Activated T-cell treated with anti-CD3 and anti-CD28 coated beads for 24 hours (primary cell): ENCODE measurements at places on chromosomes 12 and 14.

DNA sequence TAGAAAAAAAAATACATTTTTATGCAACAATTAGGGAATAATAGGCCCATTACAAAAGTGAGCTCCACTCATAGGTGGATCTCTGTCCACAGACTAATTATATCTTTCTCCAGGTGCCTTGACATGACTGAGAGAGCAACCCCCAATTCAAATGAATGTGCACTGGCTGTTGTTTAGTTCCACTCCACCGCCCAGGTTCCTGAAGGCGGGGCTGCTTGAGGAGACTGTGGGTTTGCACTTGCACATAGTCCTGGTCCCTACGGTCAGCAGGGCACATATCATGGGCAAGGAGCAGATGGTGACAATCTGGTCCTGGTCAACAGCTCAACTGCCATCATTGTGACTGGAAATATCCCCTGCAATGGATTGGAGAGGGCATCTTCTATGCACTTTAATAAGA is 195.6 kb upstream of the PWP1 start:
- DNase-seq: no peak

GRCh38 chr12:76810671-76811419 is 46.9 kb downstream of the ZDHHC17 start:
- DNase-seq: no peak

GRCh38 chr12:22248121-22248520 is 86.4 kb downstream of the ST8SIA1 start:
- no peak for DNase-seq

GRCh38 chr12:52362118-52362726 is 5.1 kb downstream of the KRT85 start:
- DNase-seq: no peak

DNA sequence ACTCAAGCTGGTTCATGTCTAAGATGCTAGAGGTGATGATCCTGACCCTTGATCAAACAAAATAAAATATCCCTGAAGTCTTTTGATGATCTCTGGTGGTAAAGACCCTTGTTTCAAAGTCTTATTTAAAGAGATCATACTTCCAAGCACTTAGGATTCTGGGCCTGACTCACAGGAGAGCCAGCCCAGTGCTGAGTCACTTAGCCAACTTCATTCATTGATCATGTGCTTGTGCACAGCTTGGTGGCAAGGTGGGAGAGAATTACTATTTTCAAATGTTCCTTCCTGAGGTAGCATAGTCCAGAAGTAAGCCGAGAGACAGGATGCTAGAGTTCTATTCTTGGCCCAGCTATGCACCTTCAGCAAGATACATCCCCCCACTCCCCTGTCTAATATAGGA is 40.6 kb downstream of the SCN8A start:
- DNase-seq: no peak

DNA sequence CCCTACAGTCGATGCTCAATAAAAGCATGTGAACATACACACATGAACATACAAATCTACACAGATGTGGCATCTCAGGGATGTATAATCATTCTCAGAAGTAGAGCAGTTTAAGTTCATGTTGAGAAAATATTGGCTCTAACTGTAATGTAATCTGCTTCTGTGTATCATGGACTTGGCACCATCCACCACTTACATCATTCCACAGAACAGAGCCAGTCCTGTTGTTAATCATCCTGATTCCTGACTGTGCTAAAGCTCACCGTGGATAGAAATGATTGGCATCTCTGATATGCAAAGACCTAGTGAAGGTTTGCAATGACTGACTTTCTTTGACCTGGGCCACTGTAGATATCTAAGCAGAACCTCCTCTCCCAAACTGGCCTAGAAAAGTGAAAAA is 1141.3 kb downstream of the BCL11B start:
- DNase-seq: no peak

DNA sequence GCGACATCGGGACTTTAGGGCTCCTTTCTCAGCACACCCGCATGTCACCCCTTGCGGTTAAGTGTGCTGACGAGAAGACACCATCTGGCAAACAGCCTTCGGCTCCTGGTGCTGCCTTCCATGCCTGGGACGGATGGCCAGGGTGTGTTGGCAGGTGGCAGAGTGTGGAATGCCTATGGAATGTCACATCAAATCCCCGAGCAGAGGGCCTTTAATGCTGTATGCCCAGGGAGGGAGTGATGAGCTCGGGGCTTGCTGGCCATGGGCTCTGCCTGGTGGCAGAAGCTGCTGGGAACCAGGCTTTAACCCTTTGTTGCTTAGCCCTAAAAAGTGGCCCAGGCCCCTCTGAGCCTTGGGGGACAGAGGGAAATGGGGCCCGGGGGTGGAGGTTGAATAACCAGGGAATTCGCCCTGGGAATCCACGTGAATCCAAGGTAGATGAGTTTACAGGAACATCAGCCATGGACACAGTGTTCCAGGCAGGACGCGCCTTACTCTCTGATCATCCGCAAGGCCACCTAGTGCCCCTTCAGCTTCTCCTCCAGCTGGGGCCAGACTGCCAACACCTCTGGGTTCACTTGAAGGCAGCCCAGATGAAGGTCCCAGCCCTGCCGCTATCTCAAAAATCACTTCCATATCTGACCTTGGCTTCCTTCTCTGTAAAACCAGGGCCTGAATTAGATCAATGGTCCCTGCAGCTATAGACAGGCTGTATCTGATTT is 17.4 kb downstream of the FAM181A start:
- DNase-seq: no peak

- DNase-seq: no peak
Observed at GRCh38 chr12:107847830-107848229, 73.3 kb downstream of the ASCL4 start.

DNA sequence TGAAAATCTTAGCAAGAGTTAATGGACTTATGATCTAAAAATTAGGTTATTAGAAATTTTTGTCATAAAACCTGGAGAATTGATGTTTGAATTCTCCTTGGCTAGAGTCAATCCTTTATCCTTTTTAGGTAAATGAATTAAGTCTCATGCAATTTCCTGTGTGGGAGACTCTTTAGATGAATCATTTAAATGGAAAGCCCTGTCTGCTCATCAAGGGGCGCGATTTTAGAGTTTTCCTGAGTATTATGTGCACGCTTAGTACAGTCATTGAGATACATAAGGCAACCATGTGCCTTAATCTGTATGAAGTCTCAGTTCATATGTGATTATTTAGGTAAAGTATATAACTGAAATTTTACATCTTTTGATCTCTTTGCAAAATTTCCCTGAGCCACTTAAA is 974.7 kb downstream of the NRXN3 start:
- DNase-seq: no peak

DNA sequence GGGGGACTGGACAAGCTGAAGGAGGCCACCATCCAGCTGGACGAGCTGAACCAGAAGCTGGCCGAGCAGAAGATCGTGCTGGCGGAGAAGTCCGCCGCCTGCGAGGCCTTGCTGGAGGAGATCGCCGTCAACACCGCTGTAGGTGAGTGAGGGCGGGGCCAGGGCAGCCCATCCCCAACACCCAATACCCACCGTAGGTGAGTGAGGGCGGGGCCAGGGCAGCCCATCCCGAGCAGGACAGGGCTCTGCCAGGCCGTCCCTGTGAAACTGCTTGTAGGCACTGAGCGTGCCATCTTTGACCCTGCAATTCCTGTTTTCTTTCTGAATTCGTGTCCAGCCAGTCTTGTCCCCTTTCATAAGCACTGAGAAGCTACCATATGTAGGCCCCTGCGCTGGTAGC is 74.0 kb downstream of the CCDC92 start:
- no peak for DNase-seq

DNA sequence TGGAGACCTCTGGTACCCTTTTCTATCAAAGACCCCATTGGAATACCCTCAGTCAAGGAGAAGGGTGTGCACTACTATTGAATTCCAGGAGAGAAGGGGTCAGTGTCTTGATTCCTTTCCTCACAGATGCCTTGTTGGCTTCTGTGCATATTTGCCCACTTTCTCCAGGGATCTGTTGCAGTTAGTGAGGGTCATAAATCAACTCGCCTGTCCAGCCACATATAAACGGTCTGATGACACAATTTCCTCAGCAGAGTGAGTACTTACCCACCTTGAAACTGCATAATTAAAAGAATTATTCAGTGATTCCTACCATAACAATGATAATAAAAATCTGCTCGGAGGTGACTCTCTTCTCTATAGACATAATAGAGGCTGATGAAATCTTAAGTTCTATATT is 13.9 kb upstream of the DCD start:
- no peak for DNase-seq

DNA sequence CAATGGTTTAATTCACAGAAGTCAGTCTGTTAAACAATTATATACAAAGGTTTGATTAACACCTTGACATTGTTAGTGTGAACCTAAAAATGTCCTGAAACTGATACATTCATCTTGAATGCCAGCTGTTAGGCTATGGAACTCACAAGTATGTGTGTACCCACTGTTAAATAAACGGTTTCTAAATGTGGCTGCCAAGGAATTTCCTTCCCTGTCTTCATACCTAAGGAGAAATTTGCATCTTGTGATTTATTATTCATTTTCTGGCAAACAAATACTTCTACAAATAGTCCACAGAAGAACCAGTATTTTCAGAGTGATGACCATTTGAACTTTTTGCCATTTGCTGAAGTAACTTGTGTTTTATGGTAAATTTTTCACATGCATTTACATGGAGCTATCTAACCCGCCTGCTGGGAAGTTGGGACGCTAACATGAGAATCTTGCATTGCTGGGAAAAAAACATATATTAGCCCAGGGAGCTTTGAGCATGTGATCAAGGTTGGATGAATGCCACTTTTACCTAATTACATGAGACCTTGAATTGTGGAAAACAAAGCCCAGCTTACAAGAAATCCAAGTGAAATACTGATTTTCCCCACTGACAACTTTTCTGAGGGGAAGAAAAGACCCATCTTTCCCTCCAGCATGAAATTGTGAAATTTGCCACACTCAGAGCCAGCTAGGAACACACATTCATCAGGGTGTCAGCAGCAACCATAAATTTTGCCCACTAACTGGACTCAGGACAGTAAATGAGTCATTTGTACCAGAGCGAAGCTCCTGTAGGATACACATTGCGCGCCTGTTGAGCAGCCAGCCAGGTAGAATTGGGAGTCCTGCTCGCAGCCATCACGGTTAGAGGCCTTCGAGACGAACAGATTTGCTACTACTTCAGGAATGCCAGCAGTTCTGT is 118.0 kb downstream of the KICS2 start:
- no peak for DNase-seq
